ENCODE measurements at places on chromosomes 16 and 17.
A peak's percentile ranks its signal among the peaks of the same experiment; 100 is the strongest.

DNA sequence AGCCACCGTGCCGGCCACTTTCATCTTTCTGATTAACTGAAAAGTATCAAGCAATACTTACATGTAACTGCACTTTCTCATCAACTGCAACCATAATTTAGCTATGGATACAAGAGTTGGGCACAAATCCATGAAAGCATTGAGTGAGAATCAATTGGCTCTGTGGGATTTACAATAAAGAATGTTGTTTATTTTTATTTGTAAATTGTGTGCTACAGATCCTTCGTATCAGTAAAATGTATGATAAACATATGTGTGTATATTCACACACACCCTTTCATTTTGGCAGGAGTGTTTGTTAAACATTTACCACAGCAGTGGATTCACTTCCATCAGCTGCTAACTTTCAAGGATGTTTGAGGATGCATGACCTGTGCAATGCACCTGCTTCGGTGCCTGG lies 411.0 kb downstream of the WWOX start:
- no peak for DNase-seq

DNA sequence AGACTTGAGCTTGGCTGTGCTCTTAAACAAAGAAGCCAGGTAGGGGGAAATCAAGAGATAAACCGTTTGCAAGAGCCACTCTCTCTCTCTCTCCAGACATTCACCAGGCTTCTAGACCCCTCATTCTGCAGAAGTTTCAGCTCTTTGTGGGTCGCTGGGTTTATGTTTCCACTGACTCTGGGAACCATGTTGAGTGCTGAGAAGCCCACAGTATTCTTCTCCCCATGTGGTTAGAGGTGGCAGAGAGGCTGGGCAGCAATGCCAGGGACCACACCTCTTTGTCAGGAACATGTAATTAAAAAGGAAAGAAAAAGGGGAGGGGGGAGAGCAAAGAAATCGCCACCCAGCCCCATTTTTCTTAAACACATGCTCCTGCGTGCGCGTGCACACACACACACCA lies 154.8 kb upstream of the SOX9 start:
- no peak for DNase-seq

DNA sequence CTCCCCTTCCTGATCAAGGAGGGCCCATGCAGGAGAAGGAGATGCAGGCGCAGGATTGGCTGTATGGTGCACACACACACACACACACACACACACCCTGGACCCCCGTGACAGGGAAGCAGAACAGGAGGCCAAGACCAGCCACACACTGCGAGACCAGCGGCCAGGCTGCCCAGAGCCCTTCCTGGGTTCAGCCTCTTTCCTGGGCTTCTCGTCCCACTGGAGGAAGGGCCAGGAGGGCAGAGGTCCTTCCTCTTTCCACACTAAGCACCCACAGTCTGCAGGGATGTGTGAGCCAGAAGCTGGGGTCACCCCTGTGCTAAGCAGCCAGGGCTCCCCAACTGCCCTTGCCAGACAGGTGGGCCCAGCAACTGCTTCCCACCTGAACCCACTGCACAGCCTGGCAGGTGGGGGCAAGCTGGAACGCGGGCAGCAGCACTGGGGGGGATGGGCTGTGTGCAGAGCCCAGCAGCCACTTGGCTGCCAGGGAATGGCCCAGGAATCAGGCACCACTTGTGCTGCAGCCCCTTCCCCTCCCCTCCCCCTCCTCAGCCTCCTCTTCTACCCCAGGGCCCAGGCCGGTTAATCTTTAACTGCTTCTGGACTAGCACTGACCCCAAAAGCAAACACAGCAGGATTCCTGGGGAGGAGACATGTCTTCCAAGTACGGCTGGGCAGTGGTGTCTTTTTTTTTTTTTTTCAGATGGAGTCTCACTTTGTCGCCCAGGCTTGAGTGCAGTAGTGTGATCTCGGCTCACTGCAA lies 44.6 kb upstream of the SLC38A10 start:
- no peak for DNase-seq

GRCh38 chr16:77759201-77759600 lies 29.2 kb upstream of the VAT1L start:
- DNase-seq = no peak

DNA sequence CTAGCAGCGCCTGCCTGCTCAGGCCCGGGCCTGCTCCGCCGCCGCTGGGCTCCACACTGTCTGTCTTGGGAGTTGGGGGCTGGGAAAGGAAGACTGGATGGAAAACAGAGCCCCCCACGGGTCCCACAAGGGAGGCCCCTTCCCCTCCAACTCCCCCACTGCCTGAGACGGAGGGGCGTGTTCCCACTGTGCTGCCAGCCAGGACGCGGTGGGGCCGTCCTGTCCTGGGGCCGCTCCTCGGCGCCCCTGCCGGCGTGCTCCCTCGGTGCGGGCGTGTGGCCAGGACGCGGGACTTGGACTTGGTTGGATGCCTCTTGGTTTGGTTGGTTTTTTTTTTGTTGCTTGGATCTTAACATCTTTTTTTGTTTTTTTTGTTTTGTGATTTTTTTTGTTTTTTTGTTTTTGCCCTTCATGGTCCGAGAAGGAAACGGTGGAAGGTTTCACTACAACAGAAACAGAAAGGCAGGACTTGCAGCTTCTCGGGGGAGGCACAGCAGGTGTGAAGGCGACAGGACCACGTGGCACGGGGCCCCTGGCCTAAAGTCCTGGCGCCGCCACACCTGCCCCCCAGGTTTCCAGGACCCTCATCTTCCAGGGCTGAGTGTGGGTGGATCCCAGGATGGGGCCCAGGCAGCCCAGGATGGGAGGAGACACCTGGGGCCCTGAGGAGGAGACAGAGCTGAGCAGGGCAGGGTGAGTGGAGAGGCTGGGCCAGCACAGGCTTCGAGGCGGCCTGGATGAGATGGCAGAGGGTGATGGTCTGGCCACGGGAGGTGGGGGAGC lies 16.0 kb downstream of the ENGASE start:
- DNase-seq = no peak

- DNase-seq = no peak
Observed at GRCh38 chr16:14545346-14545884, 84.6 kb downstream of the PARN start.

GRCh38 chr16:46812781-46813540 lies 18.0 kb downstream of the C16orf87 start:
- DNase-seq = no peak

DNA sequence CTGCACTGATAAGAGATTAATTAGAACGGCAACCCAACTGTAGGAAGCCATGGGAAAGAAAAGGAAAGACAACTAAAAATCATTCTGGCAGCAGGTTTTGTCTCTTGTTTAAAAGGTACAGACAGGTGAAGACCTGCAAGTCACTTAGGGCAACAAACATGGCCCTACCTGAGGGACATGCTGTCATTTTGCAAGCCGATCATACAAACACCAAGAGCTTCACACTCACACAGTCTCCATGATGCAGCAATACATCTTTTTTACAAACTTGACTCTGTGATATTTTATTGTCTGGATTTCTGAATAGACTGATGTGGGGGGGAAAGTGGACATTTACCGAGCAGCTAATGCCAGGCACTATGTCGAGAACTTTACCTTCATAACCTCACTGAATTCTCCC lies 101.8 kb downstream of the PARN start:
- DNase-seq = no peak

DNA sequence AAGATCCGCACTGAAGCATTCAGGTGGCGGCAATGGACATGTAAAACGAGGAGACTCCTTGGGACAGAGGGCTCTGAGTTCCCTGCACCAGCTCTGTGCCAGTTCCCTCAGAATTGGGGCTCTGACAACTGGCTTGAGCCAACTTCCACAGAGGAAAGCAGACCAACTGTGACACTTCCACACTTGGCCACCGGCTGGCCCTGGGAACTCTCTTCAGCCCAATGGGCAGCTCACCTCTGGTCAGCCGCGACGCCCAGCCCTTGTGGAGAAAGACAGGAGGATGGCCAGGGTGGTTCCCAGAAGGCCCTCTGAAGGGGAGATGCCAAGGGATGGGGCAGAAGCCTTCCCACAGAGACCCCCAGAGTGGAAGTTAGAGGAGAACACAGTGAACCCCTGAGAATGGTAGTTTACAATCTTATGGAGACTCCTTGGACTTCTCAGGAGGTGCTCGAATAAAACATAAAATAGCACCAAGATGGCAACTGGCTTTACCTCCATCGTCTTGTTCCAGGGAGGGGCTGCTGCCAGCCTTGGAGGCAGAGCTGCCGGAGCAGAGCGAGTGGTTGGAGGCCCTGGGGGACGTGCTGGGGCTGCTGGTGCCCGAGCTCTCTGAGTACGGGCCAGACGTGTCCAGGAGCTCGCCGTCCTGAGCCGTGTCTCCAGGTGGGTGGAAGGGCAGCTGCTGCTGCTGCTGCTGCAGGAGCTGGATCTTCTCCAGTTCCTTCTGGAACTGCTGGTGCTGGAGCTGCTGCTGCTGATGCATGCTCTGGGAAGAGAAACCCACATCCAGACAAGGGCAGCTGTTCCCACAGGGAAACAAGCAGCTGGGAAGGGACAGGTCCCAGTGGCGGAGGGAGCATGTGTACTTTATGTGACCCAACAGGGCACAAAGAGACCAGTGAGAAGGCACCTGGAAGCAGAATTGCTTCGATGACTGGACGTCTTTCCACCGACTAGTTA lies 35.0 kb upstream of the ICAM2 start:
- no peak for DNase-seq

GRCh38 chr17:4899341-4900230 lies at the start of gene C17orf107:
Gene C17orf107 (plus strand): TSS chr17:4899536. CDS start chr17:4899763, 227 bp downstream.
- DNase-seq = peak; percentile 97

- no peak for DNase-seq
Observed at GRCh38 chr16:84917492-84917891, 93.8 kb downstream of the ZDHHC7 start.

All from activated CD4-positive, alpha-beta T cell treated with anti-CD3 and anti-CD28 coated beads for 48 hours (primary cell).